ENCODE measurements at places on chromosomes 16 and 17.

GRCh38 chr17:27939474-27940465 lies 46.6 kb upstream of the LYRM9 start:
- DNase-seq: no peak

DNA sequence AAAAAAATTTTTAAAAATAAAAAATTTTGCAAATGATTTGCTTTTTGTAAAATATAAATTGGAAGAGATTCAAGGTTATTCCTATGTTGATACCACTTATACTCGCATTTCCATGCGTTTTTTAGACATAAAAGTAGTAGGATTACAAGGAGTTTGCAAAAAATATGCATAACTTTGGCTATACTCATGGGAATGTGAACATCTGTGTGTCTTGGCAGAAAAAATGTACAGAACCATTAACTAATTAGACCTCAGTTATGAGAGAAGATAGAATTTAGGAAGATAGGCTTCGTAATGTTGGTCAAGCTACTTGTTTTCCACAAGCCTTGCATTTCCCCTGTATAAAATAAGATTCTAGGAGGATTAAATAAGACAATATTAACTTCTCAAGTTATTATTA lies 61.1 kb upstream of the VPS4A start:
- DNase-seq: no peak

GRCh38 chr17:44345454-44346026 lies 438 bp downstream of the GRN start:
- peak; percentile 53 for DNase-seq

- no peak for DNase-seq
Observed at GRCh38 chr17:73172252-73172651, 7.4 kb downstream of the SSTR2 start.

- DNase-seq: peak; percentile 22
Observed at GRCh38 chr17:78040440-78041385, 82.2 kb downstream of the TNRC6C start.

DNA sequence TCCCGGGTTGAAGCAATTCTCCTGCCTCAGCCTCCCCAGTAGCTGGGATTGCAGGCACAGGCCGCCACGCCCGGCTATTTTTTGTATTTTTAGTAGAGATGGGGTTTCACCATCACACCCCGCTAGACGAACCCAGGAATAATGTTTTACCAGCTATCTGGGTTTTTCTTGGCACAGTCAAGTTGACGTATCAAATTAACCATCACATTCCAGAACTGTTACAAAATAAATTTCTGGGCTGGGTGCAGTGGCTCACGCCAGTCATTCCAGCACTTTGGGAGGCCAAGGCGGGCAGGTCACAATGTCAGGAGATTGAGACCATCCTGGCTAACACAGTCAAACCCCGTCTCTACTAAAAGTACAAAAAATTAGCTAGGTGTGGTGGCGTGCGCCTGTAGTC lies 501.2 kb downstream of the SHISA9 start:
- DNase-seq: no peak

DNA sequence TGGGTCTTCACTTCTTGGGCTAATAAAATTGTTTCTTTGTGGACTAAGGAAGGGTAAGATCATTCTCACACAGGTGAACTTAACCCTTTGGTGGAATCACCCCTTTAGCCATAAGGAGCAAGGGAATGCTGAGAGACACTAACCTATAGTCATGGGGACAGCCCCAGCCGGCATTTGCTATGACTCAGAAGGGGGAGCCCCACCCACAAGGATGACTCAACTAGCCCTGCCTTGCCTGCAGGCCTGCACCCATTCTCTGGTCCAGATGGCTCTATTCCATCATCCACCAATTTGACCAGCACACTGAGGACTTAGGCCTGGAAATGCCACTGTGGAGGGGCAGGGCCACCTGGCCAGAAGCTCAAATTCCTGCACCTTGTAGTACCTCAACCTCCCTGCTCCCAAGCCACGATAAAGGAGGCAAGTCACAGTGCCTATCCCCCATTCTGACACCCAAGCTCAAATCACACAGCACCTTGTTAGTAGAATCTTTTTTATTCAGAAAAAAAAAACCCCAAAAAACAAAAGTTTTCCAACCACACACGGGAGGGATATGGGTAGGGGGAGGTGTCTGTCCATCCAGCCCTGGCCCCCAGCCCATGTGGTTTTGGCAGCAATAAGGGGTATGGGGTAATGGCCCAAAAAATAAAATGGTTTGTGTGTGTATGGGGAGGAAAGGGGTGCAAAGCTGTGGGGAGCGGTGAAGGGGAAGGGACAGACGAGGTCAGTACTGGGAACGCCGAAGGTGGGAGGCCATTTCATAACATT lies 3.0 kb downstream of the PFN1 start:
- peak; percentile 89 for DNase-seq

GRCh38 chr17:72075995-72076677 lies 44.7 kb upstream of the SOX9 start:
- DNase-seq: no peak
